Activated CD8-positive, alpha-beta T cell treated with anti-CD3 and anti-CD28 coated beads, Interleukin-2, amount 10 ng/mL, durations not matched to agents 7 days and 5 days (primary cell): ENCODE measurements at places on chromosomes 12 and 14.

- DNase-seq = no peak
These were observed 4.5 kb downstream of the TMED8 start for GRCh38 chr14:77372304-77372841.

- no peak for DNase-seq
These were observed 100.8 kb upstream of the DIO3 start for GRCh38 chr14:101460521-101460920.

GRCh38 chr12:8676651-8677050, 14.0 kb upstream of the MFAP5 start:
- DNase-seq = no peak

DNA sequence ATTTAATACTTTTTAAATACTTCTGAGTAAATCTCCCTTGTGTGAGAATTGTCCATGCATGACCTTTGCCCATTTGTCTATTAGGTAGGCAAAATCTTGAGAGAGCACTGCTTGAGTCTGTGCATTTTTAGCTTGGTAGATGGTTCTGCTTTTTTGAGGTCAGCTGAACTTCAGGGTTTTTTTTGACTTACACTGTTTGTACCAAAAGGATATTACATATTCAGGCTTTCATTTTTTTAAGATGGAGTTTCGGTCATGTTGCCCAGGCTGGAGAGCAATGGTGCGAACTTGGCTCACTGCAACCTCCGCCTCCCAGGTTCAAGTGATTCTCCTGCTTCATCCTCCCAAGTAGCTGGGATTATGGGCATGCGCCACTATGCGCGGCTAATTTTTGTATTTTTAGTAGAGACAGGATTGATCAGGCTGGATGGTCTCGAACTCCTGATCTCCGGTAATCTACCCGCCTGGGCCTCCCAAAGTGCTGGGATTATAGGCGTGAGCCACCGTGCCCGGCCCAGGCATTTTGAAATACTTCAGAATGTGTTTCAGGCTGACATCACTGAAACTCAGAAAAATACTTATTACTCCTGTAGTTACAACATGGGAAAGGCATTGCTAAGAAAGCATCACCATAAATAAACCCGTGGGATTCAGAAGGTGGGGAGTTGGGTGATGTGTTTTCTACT, 11.1 kb downstream of the RASSF3 start:
- no peak for DNase-seq

DNA sequence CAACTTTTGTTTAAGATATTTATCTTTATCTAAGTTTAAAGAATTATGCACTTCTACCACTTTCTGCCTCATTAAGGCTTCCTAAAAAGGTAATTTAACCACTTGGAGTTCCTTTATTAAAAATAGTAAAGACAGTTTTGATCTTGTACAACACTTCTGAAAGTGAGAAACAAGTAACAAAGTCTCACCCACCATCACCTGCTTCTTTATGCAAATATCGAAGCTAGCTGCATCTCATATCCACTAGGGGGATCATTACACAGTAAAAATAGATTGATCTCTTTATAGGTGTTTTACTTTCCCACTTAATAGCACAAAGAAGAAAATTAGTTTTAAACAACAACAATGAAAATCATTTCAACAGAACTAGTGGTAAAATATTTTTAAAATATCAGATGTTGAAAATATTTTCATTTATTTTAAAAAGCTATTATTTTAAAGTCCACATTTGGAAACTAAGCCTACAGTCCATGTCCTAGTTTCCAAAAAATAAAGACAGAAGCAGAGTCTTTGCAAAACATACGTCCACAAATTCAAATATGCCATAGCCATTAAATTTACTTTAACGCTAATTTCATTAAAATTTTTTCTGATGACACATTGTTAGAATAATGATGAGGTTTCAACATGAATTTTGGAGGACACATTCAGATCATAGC, 160.0 kb upstream of the SOX5 start:
- no peak for DNase-seq

- DNase-seq = peak; percentile 15
These were observed 32.8 kb upstream of the BATF start for GRCh38 chr14:75489480-75489837.

GRCh38 chr12:64311877-64312276, 78.7 kb downstream of the C12orf56 start:
- no peak for DNase-seq

GRCh38 chr14:44759277-44759676, 202.5 kb downstream of the KLHL28 start:
- no peak for DNase-seq

DNA sequence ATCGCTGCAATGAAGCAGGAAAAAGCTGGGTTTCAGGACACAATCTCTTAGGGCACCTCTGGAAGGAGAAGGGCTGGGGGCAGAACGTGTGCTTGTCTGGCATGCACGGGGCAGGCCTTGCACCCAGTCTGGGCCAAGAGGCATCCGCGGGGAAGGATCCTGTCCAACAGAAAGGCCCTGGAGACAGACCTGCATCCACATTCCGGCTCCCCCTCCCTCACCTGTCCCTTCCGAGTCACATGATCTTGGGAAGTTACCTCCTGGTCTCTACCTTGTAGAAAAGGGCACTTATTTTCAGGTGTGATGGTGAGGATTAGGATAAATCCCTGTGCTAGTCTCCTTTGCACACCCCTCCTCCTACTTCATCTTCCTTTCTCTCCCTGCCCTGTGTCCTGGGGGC, 25.4 kb downstream of the CLMN start:
- no peak for DNase-seq

- no peak for DNase-seq
These were observed 12.3 kb upstream of the APOF start for GRCh38 chr12:56374726-56375597.

DNA sequence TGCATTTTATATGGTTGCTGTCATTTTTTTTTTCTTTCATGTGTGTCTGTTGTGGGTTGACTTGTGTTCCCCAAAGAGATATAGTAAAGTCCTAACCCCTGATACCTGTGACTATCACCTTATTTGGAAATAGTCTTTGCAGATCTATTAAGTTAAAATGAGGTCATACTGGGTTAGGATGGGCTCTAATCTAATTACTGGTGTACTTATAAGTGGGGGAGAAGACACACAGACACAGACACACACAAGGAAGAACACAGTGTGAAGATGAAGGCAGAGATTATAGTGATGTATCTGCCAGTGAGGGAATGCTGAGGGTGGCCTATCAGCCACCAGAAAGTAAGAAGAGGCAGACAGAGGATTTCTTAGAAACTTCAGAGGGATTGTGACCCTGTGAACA, 318.4 kb upstream of the ATP2B1 start:
- DNase-seq = no peak

DNA sequence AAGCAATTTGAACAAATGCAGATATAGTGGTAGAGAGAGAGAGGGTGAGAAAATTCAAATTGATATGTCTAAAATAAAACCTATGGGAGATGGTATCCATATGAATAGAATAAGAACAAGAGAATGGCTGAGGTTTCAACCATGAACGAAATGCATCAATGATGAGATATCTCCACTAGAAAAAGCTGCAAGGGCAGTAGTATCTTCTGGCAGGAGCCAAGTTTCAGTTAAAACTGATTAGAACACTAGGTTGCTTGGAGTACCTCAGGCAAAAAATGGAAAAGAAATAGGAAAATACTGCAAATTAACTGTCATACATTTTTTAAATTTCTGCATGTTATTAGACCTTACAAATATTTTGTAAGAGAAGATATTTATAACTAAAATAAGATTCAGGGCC, 151.3 kb downstream of the ANKS1B start:
- no peak for DNase-seq

DNA sequence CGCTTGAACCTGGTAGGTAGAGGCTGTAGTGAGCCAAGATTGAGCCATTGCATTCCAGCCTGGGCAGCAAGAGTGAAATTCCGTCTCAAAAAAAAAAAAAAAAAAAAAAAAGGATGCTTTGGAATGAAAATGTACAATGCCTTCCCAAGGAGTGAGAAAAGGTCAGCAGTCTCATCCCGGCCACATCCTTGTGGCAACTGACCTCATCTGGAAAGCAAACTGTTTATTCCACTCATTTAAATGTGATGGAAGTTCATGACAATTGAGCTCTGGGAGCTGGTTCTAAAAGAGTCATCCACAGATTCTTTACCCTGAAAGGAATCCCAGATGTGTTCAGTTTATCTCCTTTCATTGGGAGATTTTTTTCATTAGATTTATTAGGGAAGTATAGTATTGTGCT, 19.4 kb upstream of the LIMA1 start:
- no peak for DNase-seq

DNA sequence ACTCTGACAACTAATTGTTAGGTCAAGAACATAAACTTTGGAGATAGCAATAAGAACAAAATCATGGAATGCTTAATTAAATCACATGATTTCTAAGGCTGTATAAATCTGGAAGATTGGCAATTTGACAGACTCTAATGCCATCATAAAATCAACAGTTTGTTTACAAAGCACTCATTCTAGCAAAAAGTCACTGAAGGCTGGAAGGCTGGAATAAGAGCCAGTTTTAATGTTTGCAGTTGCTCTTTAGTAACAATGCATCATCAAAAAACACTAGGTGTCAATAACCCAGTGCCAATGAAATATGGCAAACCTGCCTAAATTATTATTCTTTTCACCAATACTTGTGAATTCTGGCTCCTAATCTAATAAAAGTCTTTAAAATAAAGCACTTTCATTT, 65.0 kb downstream of the NUMB start:
- no peak for DNase-seq

GRCh38 chr12:56258068-56258819, at the start of gene ANKRD52:
TSS of gene ANKRD52 (minus strand) at chr12:56258384. CDS start at chr12:56258269, 115 bp downstream.
- peak; percentile 81 for DNase-seq

DNA sequence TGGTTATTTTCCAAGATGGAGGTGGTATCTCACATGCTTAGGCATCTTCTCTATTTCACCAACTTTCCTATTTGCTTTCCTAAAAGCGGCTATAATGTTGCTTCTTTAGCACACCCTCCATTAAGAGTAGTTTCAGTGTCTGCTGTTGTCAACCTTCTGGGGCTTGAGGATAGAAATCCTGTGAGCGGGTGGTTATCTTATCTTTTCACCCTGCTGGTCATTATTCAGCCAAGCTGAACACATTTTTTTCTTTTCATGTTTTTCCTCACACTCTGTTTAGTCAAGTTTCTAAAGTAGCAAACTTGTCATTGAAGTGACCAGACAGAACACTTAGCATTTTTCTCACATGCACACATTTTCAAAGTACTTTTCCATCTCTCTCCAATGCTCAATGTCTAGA, 104.5 kb downstream of the SLC8A3 start:
- DNase-seq = no peak

DNA sequence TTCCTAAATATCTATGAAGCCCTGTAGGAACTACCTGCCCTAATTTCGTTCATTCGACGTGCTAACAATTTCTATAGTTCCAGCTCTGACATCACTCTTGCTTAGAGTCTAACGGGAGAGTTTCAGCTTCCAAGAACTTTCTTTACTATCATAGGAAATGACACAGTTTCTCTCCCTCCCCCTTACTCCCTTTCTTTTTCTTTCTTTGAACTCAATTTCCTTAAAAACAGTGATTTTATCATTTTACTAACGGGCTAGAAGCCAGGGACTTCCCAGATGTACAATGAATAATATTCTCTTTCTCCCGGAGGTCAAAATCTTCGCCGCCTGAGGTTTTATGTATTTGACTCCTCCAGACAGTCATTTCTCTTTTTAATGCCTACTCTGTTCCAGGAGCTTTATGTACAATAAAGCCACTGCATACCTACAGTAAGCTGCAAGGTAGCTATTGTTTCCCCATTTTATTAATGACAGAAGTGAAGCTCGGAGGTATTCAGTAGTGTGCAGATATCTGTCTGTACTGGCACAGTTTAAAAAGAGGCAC, 15.7 kb downstream of the SMCO2 start:
- DNase-seq = no peak

DNA sequence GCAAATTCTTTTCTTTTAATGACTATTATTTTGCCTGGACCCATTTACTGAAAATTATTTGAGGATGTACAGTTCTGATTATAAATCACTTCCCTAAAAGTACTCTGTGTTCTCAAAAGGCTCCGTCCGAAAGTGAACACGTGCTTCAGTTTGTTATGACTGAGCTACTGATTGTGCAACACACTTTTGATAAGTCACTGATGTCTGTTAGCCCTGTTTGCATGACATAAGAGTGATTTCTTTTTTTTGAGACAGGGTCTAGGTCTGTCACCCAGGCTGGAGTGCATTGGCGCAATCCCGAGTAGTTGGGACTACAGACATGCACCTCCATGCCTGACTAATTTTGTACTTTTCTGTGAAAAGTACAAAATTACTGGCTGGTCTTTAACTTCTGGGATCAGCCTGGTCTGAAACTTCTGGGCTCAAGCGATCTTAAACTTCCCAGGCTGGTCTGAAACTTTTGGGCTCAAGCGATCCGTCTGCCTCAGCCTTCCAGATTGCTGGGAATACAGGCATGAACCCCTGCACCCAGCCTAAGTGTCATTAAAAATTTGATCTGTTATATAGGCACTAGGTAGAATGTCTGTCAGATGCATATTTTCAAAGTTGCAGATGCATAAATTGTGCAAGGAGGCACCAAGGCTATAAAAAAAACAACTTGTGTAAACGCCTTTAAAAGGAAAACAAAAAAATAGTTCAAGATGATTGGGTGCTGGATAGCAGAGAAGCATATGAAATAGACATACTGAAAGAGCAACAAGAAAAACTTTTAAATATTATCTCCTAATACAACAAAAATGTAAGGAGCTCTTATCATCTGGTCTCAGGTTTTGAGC, 111.5 kb downstream of the SRGAP1 start:
- no peak for DNase-seq

- DNase-seq = no peak
These were observed 136.0 kb upstream of the C14orf180 start for GRCh38 chr14:104443391-104444158.

DNA sequence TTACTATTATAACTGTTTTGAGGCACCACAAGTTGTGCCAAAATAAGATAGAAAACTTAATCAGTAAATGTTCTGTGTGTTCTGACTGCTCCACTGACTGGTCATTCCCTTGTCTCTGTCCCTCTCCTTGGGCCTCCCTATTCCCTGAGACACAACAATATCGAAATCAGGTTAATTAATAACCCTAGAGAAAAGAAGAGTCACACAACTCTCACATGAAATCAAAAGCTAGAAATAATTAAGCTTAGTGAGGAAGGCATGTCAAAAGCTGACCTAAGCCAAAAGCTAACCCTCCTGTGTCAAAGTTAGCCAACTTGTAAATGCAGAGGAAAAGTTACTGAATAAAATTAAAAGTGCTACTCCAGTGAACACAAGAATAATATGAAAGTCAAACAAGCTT, 53.8 kb upstream of the CCDC196 start:
- DNase-seq = no peak

DNA sequence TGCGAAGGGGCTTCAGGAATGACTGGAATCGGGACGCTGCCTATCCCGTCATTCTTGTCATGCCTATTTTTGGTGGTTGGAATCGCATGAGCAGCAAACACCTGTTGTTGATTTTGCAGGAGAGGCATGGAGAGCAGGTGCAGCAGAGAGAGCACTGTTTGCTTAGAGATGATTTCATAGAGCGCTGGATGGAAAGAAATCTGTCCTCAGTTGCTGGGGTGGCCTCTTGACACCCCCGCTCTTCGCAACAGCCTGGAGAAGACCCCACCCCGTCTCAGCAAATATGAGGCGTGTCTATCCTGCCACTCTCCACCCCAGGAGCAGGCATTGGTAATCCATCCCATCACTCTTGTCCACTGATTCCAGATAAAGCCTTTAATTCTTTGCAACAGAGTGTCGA, 19.3 kb upstream of the NCOR2 start:
- no peak for DNase-seq
